Cerebellar nuclear complex (tissue), 1 donor: ENCODE measurements at places on chromosomes 13 and 19.
A peak's percentile ranks its signal among the peaks of the same experiment; 100 is the strongest.

- DNase-seq = no peak
Measured at GRCh38 chr19:4909156-4909896, at the start of gene UHRF1. UHRF1 (plus strand) TSS chr19:4909501; CDS start chr19:4910886, 1,385 bp downstream.

DNA sequence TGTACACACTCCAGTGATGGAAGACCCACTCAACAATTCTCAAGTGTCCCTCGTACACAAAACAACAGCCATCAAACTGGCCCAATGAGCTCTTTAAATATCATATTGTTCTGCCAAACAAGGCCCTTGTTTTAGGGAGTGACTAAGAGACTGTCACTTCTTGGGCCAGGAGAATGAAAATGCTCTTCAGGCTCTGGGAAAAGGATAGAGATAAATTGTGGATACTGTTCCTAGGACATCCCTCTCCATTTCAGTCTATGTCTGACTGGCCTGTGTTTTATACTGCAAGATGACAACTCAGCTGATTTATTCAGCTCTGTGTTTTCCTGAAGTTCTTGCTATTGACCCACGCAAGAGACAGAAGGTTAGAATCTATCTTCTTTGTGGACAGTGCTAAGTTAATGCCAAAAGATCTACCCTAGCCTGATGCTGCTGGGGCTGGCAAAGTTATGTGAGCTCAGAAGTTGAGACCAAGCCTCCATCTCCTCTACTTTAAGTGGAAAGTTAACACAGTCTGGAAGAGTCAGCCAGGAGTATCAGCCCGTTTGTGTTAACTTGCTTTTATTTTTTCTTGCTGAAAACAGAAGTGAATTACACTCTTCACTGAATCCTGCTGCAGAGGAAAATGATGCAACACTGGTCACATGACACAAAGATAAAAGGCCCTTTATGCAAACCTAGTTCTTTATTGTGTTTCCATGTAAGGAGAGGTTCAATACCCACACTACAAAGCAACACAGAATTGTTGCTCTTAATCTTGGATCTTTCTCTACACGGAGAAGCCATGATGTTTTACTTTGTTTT, 14.6 kb downstream of the FRY start:
- DNase-seq = no peak

GRCh38 chr13:94325650-94326049, 153.8 kb downstream of the DCT start:
- DNase-seq = no peak

GRCh38 chr13:101026736-101027398, 352.3 kb upstream of the TMTC4 start:
- no peak for DNase-seq

DNA sequence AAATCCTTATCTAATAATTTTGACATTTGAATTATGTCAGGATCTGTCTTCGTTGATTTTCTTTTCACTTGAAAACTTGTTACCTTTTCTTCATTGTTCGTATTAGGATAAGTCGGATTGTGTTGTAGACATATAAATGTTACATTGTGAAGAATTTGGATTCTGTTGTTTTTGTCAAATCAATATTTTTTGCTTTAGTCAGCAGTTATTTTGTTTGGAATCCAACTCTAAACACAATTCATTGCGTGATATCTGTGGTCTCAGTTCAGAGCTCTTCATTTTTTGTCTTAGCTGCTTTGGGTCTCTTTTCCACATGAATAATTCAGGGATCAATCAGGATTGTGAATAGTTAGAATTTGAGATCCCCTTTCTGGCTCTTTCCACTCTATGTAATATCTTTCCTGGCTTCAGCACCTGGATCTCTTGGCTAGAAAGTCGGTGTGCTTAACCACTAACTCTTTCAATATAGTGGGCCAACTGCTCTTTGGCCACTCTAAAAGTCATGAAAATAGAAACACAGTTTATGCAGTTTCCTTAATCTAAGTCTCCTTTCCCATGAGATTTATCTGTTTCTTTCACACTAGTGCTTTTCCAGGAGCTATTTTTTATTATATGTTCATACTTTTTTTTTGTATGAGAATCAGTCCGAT, 2494.2 kb upstream of the PCDH20 start:
- DNase-seq = no peak

DNA sequence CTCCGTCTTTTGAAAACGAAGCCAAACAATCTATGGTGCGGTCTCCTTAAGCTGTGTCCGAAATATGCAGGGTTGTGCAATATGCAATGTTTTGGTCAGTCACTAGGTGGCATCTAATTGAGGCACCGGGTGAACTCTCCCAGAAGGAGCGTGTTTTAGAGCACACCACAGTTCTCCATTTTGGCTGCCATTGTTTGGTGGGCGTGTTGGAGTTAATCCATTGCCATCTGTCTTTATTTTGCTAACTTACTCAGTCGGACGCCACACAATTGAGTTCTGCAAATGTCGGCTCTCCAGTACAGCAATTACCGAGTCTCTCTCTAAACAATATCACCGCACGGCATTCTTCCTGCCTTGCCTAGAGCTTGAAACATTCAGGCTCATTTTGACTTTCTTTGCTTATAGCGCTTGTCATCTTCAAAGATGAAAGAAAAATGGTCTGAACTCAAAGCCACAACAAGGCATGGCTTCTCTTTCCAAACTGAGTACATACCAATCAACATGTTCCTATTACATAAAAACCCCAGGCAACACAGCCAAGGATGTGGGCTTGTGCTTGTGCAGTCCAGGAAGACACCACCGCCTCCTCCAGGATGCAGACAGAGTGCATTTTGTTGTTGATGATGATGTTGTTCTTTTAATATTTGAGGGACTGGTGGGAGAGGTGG, 182.0 kb upstream of the SERP2 start:
- peak; percentile 68 for DNase-seq

DNA sequence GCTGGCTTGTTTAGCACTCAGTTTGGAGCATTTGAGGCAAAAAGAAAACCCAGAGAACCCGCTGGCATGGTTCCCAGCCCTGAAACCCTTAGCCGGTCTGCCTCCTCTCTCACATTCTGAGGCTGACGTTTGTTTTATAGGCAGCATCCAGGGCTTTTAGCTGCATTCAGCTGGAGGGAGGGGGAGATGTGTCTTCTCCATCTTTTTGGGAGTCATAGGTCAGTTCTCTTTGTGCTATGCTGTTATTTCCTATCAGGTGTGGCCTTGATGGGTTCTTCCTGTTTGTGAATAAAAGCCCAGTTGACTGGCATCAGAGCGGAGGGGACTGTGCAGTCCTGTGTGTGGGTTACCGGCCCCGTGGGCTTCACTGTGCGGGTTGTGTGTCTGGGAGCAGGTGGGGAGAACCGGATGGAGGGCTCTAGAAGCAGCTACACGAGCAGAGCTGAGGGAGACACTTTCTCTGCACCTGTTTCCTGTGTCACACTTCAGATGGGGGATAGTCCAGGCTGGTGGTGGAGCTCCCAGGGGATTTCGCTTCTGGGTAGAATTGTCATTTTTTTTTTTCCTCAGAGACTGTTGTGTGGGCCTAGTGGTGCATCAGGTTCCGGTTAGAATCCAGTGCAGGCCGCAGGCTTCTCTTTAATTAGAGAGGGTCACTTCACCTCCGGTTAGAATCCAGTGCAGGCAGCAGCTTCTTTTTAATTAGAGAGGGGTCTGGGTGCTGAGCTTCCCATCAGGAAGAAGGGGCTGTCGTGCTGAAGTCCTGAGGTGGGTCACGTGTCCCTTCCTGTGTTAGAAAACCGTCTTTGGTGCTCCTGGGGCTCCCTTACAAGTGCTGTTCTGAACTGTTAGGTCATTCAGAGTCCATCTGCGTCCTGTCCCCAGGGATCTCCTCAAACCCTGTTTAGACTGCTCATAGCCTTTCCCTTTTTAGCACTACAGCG, 69.6 kb downstream of the ARHGEF7 start:
- no peak for DNase-seq
